ENCODE measurements at places on chromosomes 5 and 9. TPM values are rescaled to one million over a fixed set of nuclear protein-coding genes. Genes with fewer than 3 reads are reported as not detected.

Gene TRIO
- total RNA-seq = 196 TPM

Gene DEPDC1B
- total RNA-seq = 10.6 TPM

Gene C9orf153
- total RNA-seq = not detected

Gene SH3RF2
- 10.3 TPM for total RNA-seq

Gene MYMK
- not detected for total RNA-seq

Gene HTR1A
- total RNA-seq = not detected

DNA sequence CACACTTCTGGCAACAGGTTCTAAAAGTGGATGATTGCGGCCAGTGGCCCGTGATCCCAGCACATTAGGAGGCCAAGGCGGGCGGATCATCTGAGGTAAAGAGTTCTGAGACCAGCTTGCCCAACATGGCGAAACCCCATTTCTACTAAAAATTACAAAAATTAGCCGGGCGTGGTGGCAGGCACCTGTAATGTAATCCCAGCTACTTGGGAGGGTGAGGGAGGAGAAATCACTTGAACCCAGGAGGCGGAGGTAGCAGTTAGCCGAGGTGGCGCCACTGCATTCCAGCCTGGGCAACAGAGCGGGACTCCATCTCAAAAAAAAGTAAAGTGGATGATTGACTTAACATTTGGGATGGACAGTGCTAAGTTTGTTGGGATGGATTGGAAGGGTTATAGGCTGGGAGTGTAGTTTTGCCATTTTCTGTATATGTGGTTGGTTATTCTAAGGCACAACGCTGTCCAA is 3.4 kb downstream of the MATR3 start:
- DNase-seq = no peak

DNA sequence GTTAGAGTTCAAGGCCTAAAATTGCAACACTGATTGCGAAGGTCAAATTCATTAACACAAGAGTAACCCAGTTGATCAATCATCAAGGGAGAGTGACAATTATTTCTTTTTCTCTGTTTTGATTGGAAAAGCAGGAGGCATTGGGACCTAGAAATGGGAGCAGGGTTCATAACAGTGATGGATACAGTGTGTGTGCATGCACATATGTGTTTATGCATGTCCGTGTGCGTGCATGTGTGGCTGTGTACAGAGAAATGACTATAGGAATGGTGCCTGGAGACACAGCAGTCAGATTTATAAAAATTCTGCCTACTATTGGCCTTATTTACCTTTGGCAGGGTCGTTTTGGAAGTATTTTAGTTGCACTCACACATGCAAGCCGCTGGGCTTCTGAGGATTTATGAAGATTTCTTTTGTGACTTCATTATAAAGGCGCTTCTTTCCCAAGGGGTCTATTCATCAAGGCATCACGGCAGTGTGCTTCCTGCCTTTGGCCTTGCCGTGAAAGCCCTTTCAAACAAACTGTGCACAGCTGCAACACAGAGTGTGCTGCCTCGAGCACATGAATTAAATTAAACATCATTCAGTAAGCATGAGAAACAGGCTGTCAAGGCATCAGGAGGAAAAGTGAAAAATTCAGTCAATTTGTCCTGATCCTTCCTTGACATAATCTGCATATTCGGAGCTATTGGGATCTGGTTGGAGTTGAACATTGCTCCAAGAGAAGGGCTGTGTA is 122.8 kb upstream of the PUM3 start:
- DNase-seq = no peak

DNA sequence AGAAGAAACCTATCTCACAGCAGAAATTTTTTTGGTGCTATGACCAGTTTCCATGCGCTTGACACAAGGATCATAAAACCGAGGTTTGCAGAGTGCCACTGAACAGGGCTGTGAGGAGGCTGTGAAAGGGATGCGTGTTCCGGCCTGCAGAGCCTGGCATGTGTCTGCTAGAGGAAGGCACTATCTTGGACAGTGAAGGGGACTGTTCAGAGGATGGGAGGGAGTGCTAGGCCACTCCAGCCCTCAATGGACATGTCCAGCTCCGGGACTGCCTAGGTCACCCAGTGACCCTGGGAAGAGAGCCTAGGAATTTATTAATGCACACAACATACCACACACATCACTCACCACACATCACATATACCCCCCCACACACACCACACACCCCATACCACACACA is 275.9 kb downstream of the GADD45G start:
- DNase-seq = no peak

DNA sequence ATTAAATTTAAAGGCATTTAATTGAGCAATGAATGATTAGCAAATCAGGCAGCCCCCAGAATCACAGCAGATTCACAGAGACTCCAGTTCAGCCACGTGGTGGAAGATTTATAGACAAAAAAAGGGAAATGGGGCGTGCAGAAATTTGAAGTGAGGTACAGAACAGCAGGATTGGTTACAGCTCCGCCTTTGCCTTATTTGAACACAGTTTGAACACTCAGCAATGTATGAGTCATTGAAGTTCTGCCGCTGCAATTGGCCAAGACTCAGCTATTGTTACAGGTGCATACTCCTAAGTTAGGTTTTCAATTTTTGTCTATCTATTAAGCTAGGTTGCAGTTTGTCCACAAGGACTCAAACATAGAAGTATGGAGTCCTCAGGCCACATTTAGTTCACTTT is 157.7 kb upstream of the SLC12A2 start:
- no peak for DNase-seq

GRCh38 chr9:126885131-126885641 is 24.7 kb downstream of the ZBTB34 start:
- DNase-seq = no peak

DNA sequence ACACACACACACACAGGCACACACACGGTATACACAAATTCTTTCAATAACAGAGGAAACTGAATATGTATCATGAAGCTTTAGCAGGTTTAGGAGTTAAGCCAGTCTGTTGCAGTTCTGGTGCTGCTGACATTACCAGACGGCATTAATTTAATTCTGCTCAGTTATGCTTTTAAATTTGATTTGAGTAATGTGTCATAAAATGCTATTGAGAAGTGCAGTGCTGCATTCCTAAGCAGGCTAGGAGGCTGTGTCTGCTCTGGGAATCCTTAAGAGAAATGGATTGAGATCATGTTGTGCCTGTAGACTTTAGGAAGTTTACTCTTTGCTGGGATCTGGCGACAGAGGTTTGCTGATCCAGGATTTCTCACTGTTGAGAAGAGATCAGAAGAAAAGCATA is 733.8 kb downstream of the BRINP1 start:
- no peak for DNase-seq

DNA sequence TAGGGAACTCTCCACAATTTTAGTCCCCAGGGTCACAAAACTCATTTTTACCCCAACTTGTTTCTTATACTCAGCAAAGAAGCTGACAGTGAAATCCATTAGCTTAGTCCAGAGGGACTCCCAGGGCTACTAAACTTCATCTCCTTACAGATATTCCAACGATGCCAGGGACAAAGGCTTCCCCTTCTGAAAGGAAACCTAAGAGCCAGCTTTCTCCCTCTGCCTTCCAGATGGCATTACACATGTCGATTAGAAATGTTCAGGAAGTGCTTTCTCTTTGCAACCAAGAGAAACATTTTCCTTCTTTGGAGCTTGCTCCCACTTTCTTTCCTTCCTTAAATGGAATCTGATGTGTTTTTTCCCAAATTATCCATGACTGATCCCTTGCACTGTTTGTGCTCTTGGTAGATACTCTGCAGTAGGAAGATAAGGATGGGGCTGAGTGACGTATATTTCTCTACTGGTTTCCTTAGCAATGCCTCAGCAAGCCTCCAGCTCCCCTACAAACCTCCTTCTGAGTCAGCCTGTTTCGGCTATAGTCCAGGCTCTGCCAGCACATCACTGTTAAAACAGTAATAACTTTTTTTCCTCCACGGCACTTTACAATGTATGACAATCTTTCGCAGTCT is 43.0 kb upstream of the HTR4 start:
- no peak for DNase-seq

DNA sequence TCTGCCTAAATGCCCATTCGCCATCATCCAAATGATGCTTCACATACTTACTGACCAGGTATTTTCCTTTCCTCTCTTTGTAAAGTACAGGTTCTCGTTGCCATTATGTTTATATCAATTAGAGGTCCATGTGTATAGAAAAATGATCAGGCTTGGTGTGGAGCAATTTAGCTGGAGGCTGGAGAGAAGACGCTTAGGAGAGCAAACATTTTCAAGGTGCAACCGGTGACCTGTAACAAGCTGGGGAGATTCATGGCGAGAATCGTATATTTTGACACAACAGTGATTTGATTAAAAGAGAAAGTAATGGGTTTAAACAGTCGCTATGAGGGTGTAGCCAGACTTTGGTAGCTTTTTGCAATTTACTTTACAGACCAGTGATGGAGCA is 170.9 kb upstream of the TBCA start:
- no peak for DNase-seq

GRCh38 chr5:94057655-94058054 is 316.3 kb upstream of the POU5F2 start:
- DNase-seq = no peak
